ENCODE measurements at places on chromosomes 2 and 18.

GRCh38 chr2:114949228-114949804, 506.9 kb downstream of the DPP10 start:
- no peak for DNase-seq

DNA sequence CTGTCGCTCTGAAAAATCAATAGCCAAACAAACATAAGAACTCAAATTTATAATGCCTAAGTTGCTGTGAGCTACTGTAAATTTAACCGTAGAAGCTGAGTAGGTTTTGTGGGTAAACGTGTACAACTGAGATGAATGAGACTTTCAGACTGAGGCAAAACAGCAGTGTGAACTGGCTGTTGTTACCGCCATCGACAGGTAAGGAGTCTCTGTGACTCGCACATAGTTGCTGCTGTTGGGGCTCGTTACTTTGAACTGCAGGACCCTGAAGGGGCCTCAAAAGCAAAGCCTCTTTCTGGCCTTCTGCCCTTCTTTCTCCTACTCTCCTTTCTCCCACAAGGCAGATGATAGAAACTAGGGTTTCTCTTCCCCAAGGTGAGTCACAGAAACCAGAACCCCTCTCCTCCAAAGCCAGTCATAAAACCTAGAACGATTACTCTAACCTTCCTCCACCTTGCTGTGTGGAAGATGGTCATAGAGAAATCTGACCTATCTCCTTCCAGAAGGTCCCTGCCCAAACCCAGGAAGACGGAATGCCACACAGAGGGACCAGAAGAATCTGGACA, 101.2 kb downstream of the DLGAP1 start:
- DNase-seq, result no peak

DNA sequence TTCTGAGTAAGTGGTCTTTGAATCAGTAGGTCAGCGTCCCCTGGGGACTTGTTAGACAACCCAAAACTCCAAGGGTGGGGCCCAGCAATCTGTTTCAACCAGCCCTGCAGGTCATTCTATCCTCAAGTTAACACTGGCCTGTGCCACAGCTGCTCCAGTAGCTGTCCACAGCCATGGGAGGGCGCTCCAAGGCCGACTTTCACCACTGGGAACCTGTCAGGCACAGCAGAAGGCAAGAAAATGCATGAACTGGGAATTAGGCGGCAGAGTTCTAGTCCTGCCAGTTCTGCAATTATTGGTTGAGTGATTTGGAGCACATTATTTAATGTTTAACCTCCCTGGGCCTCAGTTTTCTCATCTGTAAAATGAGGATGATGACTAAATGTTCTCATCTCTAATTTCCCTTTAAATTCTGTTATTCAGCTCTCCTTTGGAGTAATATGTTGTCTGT, 17.4 kb upstream of the MRPL33 start:
- peak; percentile 82 for DNase-seq

DNA sequence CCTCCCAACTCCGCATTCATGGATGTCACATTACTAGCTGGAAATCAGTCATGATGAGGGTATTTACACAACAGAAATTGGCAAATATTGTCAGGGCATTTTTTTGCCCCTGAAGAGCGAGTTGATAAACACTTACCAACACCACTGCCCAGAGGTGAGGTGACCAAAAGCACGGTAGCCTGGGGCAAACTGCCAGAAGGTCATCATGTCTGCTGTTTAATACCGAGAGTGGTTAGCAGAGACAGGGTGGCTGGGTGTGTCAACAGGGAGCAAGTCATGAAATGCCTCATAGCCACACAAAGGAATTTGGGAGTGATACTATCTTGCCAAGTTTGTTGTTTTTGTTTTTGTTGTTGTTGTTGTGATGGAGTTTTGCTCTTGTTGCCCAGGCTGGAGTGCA, 37.0 kb upstream of the EPC2 start:
- DNase-seq, result no peak

GRCh38 chr2:106885971-106886915, at the start of gene ST6GAL2:
Gene ST6GAL2, minus strand, starts transcription at chr2:106886167. Its CDS starts 42,190 bp downstream, at chr2:106843977.
- peak; percentile 4 for DNase-seq

DNA sequence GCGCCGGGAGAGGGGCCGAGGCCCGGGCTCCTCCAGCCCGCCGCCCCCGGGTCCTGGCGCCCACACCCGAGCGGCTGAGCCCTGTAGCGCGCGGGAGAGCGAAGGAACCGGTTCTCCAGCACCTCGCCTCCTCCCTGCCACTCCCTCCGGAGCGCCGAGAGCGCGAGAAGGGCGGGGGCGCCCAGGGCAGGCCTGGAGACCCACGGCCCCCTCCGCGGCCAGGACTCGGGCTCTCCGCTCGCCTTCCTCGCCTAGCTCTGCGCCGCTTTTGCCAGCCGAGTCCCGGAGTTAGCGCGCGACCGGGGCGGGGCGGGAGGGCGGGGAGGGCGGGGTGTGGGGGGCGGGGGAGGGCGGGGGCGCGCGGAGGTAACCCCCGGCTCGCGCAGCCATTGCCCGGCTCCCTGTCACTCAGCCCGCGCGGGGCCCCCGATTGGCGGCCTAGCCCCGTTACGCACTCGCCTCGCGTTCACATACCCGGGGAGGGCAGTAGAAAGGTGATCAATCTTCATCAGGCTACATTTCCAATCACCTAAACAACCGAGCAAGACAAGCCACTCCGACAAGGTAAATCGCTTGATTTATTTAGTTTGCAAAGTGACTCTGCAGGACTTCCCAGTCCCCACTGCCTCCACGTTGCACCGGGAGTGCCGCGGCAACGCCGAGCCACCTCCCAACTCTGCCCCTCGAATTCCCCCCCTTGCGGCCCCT, at the start of gene OTX1:
TSS of gene OTX1 (plus strand) at position 497 of the 708 bp plus-strand sequence. CDS start 2,161 bp downstream, outside the sequence.
- peak; percentile 67 for DNase-seq

GRCh38 chr18:46333431-46334135, 229.4 kb downstream of the HAUS1 start:
- DNase-seq, result peak; percentile 7

DNA sequence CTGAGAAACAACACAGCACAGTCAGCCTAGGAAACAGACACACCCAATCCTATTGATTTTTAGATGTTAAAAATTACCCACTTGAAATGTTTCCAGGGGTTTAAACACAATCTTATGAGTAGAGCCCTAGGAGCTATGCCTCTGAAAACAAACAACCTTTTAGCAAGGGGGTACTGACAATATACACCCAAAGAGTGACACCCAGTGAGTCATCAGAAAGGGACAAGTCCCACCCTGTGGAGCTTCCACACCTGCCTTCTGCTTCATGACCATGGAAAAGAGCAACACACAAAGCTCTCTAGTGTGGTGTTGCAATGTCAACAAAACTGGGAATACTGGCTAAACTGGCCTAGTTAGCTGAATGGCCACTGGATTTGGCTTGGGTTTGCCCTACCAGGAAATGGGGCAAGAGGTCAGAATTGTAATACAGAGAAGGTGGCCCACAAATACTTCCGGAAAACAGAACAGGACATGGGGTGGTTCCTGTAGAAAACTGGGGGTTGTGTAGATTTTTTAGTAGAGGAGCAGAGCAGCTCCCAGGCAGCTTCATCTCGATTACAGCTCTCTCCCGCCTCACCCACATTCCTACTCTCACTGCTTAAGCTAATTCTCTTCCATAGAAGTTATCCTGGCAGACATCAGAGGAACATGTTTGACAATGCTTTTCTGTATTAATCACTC, 98.2 kb downstream of the GAREM1 start:
- no peak for DNase-seq

DNA sequence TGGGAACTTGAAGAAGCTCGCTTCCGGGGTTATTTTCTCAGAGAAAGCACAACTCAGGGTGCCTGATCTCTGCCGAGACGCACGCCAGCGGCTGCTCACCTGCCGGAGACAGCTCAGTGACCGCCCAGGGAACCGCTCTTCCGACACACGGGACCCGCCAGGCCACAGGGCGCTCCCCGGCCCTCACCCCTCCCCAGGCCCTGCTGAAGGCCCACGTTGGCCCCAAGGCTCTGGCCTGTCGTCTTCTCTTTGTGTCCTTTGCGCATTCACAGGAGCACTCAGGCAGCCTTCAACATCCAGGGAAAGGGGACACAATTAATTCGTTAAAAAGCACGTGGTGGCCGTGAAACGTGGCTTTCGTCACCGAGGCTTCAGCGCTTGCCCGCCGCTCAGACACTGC, 276.3 kb upstream of the SALL3 start:
- no peak for DNase-seq

DNA sequence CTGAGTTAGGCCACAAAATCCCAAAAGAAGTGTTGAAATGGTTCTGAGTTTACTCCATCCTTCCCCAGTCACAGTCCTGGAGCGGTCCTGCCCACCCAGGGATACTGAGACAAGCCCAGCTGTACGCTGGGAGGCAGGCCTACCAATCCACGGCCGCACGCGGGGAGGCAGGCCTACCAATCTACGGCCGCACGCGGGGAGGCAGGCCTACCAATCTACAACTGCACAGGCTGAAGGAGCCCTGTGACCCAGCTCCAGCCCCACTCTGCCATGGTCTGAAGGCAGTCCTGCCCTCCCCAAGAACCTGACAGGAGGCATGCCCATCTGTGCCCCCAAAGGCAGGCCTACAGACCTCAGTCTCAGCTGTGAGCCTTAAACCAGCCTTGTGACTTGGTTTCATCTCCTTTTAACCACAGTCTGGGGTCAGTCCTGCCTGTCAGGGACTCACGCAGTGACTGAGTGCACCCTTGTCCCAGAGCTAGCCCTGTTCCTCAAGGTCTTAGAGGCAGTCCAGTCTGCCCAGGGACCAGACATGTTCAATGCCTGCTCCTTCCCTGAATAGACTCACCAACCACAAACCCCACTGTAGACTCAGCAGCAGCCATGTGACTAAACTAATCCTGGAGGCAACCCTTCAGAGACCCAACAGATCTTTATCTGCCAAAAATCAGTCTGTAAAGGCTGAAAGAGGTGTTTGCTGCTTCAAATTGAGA, 36.8 kb downstream of the GPC1 start:
- no peak for DNase-seq

DNA sequence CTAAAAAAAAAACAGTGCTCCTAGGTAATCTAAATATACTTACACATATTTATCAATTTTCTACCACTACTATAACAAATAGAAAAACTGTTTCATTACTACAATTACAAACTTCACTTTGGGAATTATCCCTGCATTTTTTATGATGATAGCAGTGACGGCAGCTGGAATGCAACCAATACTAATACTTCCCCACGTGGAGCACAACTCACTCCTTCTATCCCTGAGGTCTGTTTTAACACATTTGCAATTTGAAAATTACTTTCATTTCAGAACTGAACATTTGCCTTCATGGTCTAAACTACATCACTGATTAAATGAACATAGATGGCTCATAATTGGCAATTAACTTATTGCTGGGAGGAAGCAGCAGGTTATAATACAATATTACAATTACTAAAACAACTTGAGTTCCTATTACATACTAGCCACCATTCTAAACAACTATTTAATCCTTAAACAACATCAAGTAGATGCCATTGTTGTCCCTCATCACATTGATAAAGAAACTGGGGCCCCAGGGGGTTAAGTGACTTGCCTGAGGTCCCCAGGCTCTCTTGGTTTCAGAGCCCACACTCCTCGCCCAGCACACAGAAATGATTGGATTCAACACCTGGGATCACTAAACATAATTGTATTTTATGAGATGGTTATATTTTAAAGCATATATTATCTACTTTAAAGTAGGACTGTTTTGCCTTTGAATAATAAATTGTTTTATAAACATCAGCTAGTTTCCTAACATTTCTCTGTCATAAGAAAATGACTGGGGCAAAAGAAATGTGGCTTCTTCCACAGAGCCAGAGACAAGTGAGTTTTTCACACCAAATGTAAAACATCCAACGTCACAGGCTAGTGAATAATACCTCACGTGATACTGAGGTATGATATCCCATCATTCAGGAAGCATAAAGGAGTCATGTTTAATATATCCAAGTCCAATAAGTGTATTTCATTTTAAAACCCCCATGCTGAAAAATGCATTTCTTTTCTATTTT, 6.2 kb downstream of the COLEC12 start:
- peak; percentile 74 for DNase-seq

GRCh38 chr2:174840436-174840835, 76.2 kb upstream of the CHRNA1 start:
- peak; percentile 85 for DNase-seq

DNA sequence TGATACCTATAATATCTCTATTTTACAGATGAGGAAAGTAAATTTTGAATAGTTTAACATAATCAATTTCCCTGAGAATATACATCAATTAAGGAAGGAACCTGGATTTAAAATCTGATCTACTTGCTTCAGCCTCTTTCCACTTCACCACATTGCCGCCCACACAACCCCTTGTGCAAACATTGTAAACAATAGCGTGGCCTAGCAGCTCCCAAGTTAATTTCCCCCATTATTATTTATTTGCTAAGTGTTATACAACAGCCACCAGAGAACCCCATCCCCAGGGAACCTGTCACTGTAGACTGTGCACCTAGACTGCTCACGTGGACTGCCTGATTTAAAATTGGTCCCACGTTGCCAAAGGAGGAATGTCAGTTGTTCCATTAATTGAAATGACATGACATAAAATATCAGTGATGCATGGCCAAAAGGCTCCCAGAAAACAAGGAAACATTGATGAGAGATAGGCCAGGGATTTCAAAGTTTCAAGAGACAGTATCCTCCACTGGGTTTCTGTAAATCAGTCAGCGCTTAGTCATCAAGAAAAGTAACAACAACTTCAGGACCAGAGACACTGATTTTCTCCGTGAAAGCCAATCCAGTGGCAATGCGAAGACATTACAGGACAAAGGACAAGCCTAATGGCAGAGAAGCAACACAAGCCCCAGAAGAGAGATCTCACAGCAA, 41.3 kb downstream of the SCG2 start:
- DNase-seq, result peak; percentile 41

GRCh38 chr2:117858892-117859531, 44.5 kb downstream of the DDX18 start:
- no peak for DNase-seq

DNA sequence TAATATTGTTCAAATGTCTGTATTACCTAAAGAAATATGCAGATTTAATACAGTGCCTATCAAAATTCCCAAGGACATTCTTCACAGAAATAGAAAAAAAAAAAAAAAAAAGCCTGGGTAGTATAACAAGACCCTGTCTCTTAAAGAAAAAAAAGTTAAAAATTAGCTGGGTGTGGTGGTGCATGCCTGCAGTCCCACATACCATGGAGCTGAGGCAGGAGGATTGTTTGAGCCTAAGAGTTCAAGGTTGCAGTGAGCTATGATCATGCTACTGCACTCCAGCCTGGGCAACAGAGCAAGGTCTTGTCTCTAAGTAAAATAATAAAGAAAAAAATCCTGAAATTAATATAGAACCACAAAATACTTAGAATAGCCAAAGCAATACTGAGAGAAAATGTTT, 51.9 kb downstream of the SLC16A14 start:
- peak; percentile 10 for DNase-seq

- no peak for DNase-seq
Observed at GRCh38 chr2:210901326-210901725, 344.9 kb downstream of the CPS1 start.

- no peak for DNase-seq
Observed at GRCh38 chr18:32803568-32803967, 30.7 kb upstream of the KLHL14 start.
